Spinal cord (tissue), 10 donors: ENCODE measurements at places on chromosomes 16 and 17. TPM values are rescaled to one million over a fixed set of nuclear protein-coding genes. Genes with fewer than 3 reads are reported as not detected.

DNA sequence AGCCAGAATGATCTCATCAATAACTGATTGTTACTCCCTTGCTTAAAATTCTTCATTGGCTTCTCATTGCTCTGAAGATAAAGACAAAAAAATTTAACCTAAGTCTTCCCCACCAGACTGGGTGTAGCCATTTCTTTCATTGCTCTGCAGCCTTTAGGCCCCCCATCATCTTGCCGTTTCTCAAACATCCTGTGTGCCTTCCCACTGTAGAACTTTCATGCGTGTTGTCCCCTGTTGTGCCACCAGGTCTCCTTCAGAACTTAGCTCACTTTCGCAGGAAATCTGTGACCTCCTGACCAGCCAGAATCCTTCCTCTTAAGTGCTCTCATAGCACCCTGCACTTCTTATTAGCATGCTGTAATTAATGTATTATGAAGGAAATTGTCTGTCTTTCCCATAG is 31.8 kb downstream of the TNRC6C start:
- H3K27me3 ChIP-seq = no peaks in the 10 kb centered on the region
- no peaks in the 10 kb centered on the region for H3K36me3 ChIP-seq
- no peak overlapping the region for H3K27ac ChIP-seq
- no peak overlapping the region for H3K4me3 ChIP-seq
- DNase-seq = no peak

DNA sequence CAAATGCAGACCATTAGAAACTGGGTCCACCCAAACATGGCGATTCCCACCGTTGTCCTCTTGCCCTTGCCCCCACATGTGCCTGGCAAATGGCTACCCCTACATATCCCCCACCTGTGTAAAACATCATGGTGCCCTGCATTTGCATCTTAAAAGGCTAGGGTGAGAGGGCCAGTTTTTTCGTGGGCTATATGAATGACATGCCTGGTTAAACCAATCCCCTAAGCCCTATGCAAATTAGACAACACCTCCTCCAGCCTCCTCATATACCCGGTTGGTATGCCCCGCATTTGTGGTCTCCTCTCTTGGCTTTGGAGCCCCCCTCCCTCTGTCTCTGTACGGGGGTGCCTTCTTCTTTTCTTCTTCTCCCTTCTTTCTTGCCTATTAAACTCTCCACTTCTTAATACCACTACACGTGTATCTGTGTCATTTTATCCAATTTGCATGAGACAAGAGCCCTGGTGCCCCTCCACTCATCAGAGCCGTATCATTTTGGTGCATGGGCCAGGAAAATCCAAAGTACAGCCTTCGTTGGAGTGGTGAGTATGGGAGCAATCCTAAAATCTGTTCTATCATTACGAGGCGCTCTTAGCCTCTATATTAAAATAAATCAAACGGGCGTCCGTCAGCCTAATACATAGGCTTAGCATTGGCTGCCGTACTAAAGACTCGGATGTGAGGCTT is 30.1 kb downstream of the QPRT start:
- DNase-seq = no peak
- H3K4me3 ChIP-seq = no peak overlapping the region
- H3K4me1 ChIP-seq = peaks cover 3% of the 10 kb centered on the region
- no peaks in the 10 kb centered on the region for H3K36me3 ChIP-seq
- H3K27me3 ChIP-seq = no peaks in the 10 kb centered on the region

- no peaks in the 10 kb centered on the region for H3K4me1 ChIP-seq
- no peaks in the 10 kb centered on the region for H3K27me3 ChIP-seq
- DNase-seq = no peak
- no peak overlapping the region for H3K27ac ChIP-seq
Measured at GRCh38 chr16:53515811-53516210, 12.8 kb upstream of the AKTIP start.

DNA sequence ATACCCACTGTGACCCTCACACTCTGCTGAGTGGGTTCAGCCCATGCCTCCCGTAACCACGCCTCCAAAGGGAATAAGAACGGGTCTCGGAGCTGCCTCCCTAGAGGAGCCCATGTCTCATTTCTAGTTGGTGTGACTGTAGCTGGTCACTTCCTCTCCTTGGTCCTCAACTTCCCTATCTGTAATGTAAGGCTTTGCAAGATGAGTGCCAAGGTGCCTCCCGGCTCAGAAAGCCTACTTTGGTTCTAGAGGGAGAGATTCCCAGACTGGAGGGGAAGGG is 20.8 kb downstream of the C16orf74 start:
- H3K36me3 ChIP-seq = peaks cover 4% of the 10 kb centered on the region
- H3K4me1 ChIP-seq = peaks cover 26% of the 10 kb centered on the region
- no peak overlapping the region for H3K4me3 ChIP-seq
- no peak overlapping the region for H3K27ac ChIP-seq
- H3K27me3 ChIP-seq = no peaks in the 10 kb centered on the region
- DNase-seq = no peak

GRCh38 chr17:34246446-34246845 is 8.6 kb upstream of the CCL2 start:
- no peak for DNase-seq
- H3K27me3 ChIP-seq = no peaks in the 10 kb centered on the region
- no peaks in the 10 kb centered on the region for H3K36me3 ChIP-seq
- H3K4me3 ChIP-seq = no peak overlapping the region
- H3K4me1 ChIP-seq = peaks cover 7% of the 10 kb centered on the region

DNA sequence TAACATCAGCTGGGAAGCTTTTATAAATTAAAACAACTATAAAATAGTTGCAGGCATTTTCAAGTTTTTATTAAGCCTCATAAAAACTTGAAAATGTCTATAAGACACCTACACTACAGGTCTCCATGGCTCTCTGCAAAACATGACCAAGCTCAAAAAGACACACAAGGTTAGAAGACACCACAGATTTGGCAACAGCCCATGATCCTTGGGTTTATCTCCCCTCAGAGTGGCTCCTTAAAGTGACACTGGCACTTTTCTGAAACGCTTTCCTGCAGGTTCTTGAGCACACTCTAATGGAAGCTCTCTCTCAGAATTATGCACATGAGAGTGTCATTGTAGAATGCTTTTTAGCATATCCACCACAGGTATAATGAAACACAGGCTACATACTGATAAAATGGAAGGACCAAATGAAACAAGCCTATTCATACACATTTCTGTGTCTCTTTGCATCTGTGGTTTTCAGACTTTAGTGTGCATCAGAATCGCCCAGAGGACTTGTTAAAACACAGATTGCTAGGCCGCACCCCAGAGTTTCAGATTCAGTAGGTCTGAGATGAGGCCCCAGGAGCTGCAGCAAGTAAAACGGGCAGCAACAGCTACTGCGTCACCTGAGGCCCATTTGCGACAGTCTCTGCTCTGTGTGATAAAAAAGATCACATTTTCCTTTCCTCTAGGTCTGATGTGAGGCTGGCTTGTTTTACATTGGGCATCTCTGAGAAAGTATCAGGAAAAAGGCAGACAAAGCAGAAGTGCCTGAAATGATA is 75.0 kb upstream of the WSB1 start:
- no peaks in the 10 kb centered on the region for H3K36me3 ChIP-seq
- no peaks in the 10 kb centered on the region for H3K4me1 ChIP-seq
- H3K27me3 ChIP-seq = no peaks in the 10 kb centered on the region
- DNase-seq = no peak
- no peak overlapping the region for H3K27ac ChIP-seq

DNA sequence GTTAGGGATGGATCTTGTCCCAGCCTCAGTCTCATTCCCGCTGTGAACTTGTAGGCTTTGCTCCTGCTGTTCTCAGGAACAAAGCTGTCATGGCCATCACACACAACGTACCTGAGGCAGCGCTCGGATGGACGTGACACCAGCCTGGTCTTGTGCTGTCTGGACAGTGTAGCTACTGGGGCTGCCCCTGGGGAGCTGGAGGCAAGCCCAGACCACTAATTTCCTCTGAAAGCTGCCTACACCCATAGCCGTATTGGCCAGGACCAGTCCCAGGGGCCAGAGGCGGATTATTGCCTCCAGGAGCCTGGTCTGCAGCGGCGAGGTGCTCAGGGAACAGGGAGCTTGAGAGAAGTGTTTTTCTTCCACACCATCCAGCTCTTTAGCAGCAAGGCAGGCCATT is 11.7 kb downstream of the ZNHIT3 start:
- H3K4me3 ChIP-seq = no peak overlapping the region
- H3K27me3 ChIP-seq = no peaks in the 10 kb centered on the region
- H3K27ac ChIP-seq = no peak overlapping the region
- H3K36me3 ChIP-seq = peaks cover 60% of the 10 kb centered on the region
- no peaks in the 10 kb centered on the region for H3K4me1 ChIP-seq
- no peak for DNase-seq

GRCh38 chr16:2827374-2827791 is 2.7 kb upstream of the ZG16B start:
- no peak for DNase-seq
- H3K27me3 ChIP-seq = no peaks in the 10 kb centered on the region

The MYL11 gene
- 3.4 TPM for total RNA-seq

The LUC7L3 gene
- total RNA-seq = 149 TPM

The ZFP3 gene
- total RNA-seq = 8.9 TPM

The KLHL10 gene
- total RNA-seq = 0.30 TPM

The NUTF2 gene
- 47.7 TPM for total RNA-seq

The VAT1L gene
- 147 TPM for total RNA-seq
